Activated T-helper 1 cell treated with anti-CD3 and anti-CD28 coated beads, Interleukin-2, amount 50 U/mL, for 16 hours (primary cell): ENCODE measurements at places on chromosomes 11 and 22.

- no peak for DNase-seq
These were observed 133.5 kb downstream of the CNTN5 start for GRCh38 chr11:99154277-99154676.

GRCh38 chr11:118438314-118438931, 2.1 kb downstream of the KMT2A start:
- DNase-seq = no peak

DNA sequence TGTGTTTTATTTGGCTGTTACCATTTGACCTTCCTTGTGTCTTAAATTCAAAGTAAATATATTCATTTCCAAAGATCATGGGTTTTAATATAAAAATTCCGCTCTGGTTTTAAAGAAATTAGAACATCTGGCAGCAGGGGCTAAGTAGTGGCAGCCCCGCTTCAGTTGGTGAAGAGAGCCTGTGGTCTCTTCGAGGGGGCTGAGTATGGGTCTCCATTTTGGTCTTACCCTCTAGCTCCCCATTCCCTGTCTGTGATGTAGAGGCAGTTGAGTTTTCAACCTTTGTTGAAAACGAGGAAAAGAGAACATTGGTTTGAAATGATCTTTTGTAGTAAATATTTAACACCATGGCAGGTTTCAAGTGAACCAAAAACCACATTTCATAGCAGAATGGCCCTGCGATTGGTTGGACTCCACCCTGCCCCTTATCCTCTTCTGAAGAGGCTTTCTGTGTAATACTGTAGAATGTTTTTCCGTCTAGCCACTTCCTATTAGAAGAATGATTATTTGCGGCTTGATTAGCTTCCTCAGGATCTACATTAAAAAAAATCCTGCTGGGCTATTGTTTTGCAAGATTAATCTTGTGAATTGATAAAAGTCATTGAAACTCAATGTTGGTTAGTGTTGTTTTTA, 17.7 kb downstream of the APLP2 start:
- DNase-seq = no peak

DNA sequence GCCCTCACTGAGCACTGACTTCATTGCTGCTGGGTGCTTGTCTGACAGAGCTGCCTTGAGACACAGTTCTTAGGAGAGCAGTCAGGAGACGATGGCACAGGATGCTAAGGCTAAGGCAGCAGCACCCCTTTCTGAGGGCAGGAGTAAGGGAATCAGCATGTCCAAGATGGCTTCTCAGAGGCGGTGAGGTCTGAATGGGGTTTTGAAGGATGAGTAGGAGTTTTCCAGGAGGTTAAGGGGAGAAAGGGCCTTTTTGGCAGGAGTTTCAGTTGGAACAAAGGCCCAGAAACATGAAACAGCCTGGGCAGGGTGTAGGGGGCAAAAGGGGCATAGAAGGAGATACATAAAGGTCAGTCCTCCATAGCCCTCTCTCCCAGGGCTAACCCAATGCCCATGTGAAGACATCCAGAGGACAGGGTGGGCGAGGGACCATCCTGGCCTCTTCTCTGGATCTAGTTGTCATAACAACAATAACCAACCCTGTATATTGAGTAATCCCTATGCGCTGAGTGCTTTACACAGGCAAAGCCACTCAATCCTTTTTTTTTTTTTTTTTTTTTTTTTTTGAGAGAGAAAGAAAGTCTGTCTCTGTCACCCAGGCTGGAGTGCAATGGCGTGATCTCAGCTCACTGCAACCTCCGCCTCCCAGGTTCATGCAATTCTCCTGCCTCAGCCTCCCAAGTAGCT, 19.0 kb downstream of the CYTH4 start:
- DNase-seq = no peak

GRCh38 chr11:84800755-84801346, 826.3 kb downstream of the DLG2 start:
- DNase-seq = no peak

GRCh38 chr11:86197448-86197847, 47.1 kb upstream of the EED start:
- no peak for DNase-seq
